ENCODE measurements at places on chromosomes 3 and 15. TPM values are rescaled to one million over a fixed set of nuclear protein-coding genes. Genes with fewer than 3 reads are reported as not detected.

The CPNE4 gene
- total RNA-seq, result not detected

The MED12L gene
- 1.6 TPM for total RNA-seq

The RTP1 gene
- not detected for total RNA-seq

The SST gene
- not detected for total RNA-seq

The GOLGA8J gene
- total RNA-seq, result not detected

The ZNF620 gene
- total RNA-seq, result 6.9 TPM

The KBTBD12 gene
- total RNA-seq, result not detected

The SCAMP2 gene
- total RNA-seq, result 132 TPM

The CPLX3 gene
- total RNA-seq, result 0.25 TPM

The CSPG4 gene
- not detected for total RNA-seq

The ARHGAP31 gene
- total RNA-seq, result 3.0 TPM

The ALDH1A3 gene
- not detected for total RNA-seq

Measured in T-helper 2 cell treated with Interferon-gamma antibody and Interleukin-4, amounts not matched to agents 100 ng/mL and 5 ng/mL, for 36 hours (primary cell).